Osteoblast (primary cell): ENCODE measurements at places on chromosomes 12 and 14. TPM values are rescaled to one million over a fixed set of nuclear protein-coding genes. Genes with fewer than 3 reads are reported as not detected.
A peak's percentile ranks its signal among the peaks of the same experiment; 100 is the strongest.

GRCh38 chr12:24705741-24706358 is 243.1 kb downstream of the BCAT1 start:
- no peak for DNase-seq

Gene HCAR2
- total RNA-seq, result not detected in 2 replicates

- peak; percentile 15 for DNase-seq
Measured at GRCh38 chr12:53532021-53532420, 24.7 kb upstream of the NPFF start.

- DNase-seq, result peak; percentile 43
Measured at GRCh38 chr12:52351196-52352059, 15.9 kb downstream of the KRT85 start.

DNA sequence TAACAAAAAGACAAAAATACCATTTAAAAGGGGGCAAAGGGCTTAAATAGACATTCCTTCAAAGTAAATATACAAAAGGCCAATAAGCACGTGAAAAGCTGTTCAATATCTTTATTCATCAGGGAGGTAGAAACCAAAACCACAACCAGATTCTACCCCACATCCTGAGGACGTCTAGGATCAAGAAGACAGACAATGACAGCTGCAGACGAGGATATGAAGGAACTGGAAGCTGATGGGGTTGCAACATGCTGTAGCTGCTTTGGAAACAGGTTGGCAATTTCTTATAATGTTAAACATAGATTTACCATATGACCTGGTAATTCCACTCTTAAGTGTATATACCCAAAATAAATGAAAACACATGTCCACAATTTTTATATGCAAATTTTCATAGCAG is 85.1 kb upstream of the C14orf180 start:
- no peak for DNase-seq

Gene APOF
- total RNA-seq, result not detected in 2 replicates

Gene ANO4
- not detected in 2 replicates for total RNA-seq

DNA sequence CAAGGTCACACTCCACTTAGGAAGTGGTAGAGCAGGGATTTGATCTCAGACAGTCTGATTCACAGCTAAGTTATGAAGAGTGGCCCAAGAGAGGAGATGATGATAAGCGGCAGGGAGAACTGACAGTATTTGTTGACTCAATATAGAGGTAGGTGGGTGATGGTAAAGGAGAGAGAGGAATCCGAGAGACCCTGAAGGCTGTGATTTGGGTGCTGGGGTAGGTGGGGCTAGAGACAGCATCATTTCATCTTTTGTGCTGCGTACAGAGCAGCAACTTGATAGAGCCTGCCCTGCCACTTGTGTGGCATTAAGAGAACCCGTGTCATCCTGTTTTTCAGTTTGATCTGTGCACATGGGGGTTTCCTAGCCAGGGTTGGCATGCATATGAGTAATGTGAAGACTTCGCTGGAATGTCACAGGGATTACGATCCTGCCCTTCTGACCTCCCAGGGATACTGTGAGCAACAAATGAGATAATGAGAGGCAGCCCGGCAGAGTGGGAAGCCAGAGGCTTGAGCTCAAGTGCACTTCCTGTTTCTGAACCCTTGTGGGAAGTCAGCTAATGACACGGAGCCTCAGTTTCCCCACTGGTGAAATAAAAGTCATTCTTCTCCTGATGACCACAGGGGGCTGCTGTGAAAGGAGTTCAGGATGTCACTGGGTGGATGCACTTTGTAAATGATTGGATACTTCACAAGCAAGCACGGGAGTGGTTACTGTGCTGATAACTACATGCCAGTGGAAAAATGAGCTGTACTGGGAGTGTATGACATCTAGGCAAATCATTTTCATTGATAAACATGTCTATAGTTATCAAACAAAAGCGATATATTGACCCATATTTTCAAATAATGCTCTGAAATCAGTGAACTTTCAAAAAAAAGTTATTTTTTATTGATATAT is 59.5 kb upstream of the IGF1 start:
- DNase-seq, result peak; percentile 81

GRCh38 chr12:113077859-113078255 is 21.3 kb downstream of the DTX1 start:
- DNase-seq, result no peak

DNA sequence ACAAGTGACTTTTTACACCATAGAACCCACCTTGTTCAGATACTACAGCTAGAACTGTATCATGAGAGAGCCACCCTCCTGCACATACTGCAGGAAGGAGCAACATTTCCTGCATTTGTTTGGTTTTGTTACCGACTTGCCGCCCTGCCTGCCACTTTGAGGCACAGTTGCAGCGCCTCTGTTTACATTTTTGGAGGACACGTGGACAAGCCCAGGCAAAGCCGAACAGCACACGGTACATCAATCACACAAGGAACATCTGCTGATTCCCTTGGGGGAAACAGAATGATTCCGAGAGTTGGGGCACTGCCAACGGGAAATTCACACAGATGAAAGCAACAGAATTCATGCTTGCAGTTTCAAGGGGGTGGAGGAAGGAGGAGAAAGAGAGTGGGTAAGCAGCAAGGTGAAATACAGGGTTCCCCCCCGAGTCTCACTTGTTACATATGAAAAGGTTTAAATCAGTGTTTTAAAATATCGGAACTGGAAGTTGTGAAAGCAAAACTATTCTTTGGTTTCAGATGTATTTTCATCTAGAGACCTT is 110.7 kb downstream of the BTG1 start:
- DNase-seq, result no peak

Gene NFATC4
- total RNA-seq, result 101 and 107 TPM in 2 replicates

DNA sequence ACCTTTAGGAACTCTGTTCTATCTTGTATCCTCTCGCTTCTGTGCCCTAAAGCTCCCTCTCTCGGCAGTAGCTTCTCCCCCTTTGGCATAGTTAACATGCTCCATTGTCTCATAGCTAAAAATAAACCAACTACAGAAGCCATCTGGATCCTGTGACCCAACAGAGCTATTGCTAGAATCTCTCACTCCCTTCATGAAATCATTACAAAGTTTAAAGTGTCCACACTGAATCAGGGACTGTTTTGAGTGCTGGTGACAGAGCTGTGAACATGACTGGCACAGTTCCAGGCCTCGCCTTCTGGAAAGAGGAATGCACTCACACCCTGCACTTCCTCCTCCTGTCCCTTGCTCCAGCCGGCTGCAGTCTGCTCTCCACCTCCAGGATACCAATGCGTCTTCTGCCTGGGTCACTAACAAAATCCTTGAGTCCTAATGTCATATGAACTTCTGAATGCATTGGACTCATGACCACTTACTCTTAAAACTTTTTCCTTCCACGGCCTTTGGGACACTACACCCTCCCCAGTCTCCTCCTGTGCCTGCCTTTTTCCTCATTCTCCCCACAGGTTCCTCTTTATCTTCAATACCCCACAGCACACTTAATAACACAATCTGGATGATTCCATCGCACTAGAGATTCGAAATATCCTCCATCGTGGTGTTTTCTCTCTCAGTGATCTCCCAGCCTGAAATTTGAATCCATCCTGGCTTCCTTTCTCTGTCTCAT is 13.2 kb downstream of the PLBD1 start:
- no peak for DNase-seq

Gene KRT73
- total RNA-seq, result not detected in 2 replicates

GRCh38 chr14:22200977-22201605 is 387.9 kb downstream of the DAD1 start:
- DNase-seq, result peak; percentile 19

DNA sequence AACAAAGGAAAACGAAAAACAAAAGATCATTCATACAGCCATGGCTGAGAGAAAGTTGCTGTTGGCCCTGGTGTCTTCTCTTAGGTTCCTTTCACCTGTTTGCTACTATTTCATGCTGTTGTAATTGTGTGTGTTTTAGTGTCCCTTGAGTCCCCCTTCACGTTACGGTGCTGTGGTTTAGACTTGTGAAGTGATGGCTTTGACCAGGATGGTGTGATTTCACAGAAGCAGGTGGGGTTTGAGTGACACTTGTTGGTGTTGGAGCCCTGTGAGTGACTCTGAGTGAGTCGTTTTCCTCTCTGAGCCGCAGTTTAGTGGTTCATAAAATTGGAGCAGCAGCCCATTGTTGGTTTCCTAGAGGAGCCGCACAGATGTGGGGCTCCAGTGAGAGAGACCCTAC is 635.4 kb downstream of the VRK1 start:
- DNase-seq, result no peak

- no peak for DNase-seq
Measured at GRCh38 chr12:55061024-55061423, 41.2 kb downstream of the NEUROD4 start.

Gene TAS2R43
- total RNA-seq, result 5.0 TPM in 1 of 2 replicates, not detected in the other

Gene SIX4
- 14.5 and 15.6 TPM in 2 replicates for total RNA-seq

DNA sequence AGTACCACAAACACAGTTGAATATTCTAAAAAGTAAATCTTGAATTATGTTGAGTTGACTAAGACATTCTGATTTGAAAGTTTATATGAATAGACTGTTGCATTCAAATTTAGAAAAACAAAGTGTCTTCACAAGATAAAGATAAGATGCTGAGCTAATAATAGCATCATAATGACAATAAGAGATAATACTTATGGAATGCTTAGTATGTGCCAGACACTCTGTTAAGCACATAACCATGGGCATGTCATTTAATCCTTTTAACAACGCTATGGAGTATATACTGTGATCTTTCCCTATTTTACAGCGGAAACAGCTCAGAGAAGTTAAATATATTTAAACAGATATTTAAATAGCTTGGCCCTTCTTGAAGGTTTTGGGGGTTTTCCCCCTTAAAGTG is 163.4 kb downstream of the SRGAP1 start:
- DNase-seq, result no peak

Gene ATL1
- total RNA-seq, result 6.5 and 8.5 TPM in 2 replicates

Gene SLC17A8
- total RNA-seq, result not detected in 2 replicates

Gene FOXA1
- 0.36 TPM in 1 of 2 replicates, not detected in the other for total RNA-seq

DNA sequence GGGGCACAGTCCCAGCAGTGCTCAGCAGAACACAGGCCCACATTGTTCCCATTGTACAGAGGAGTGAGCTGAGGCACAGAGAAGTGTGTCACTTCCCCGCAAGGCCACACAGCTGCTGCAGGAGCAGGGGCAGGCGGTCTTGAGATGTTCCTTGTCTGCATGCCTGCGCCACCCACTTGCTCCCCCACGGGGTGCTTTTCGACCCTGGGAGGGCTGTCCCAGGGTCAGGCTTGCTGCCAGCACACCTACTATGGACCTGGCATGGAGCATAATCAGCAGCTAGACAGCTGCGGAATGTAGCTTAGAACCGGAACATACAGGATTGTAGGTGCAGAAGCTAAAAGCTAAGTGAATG is 7.8 kb upstream of the EP400 start:
- no peak for DNase-seq

GRCh38 chr14:94152676-94153075 is 21.4 kb upstream of the PPP4R4 start:
- no peak for DNase-seq

GRCh38 chr14:51852541-51852940 is 7.9 kb upstream of the GNG2 start:
- DNase-seq, result no peak

GRCh38 chr14:58628406-58628805 is 9.4 kb upstream of the DACT1 start:
- no peak for DNase-seq

GRCh38 chr12:65810036-65810435 is 14.2 kb upstream of the HMGA2 start:
- DNase-seq, result peak; percentile 69

- no peak for DNase-seq
Measured at GRCh38 chr14:102948698-102949061, 26.2 kb downstream of the AMN start.

- DNase-seq, result peak; percentile 95
Measured at GRCh38 chr12:65823513-65824375, 539 bp upstream of the HMGA2 start.

GRCh38 chr12:44162961-44163360 is 327.1 kb downstream of the TMEM117 start:
- DNase-seq, result no peak

Gene KLHL33
- 0.36 and 0.59 TPM in 2 replicates for total RNA-seq

Gene PRIMA1
- total RNA-seq, result not detected in 2 replicates

GRCh38 chr12:6462234-6462995 is 8.1 kb downstream of the VAMP1 start:
- DNase-seq, result no peak

Gene CHURC1
- total RNA-seq, result 79.6 and 100 TPM in 2 replicates

GRCh38 chr12:65319688-65320200 is 41.3 kb downstream of the MSRB3 start:
- no peak for DNase-seq

GRCh38 chr12:120328228-120328627 is 649 bp upstream of the PLA2G1B start:
- no peak for DNase-seq
